Iris pigment epithelial cell (primary cell): ENCODE measurements at places on chromosomes 1 and 21.

- DNase-seq = no peak
These were observed 273.4 kb downstream of the VAV3 start for GRCh38 chr1:107691540-107691939.

DNA sequence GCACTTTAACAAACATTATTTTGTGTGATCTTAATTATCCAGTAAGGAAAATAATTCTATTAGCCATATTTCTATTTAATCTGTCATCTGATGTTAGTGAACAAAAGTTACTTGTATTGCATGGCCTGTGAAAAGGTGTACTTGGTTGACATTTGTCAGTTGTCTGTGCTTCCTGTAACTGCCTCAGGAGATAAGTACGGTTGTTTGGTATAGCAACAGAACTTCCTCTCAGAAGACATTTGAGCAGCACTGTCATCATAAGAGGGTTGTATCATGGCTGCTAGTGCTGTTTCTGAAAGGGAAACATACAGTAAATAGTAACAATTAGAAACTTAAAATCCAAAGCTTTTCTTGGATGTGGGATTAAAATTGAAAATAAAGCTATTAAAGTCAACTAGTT is 3.4 kb downstream of the BLZF1 start:
- DNase-seq = no peak

DNA sequence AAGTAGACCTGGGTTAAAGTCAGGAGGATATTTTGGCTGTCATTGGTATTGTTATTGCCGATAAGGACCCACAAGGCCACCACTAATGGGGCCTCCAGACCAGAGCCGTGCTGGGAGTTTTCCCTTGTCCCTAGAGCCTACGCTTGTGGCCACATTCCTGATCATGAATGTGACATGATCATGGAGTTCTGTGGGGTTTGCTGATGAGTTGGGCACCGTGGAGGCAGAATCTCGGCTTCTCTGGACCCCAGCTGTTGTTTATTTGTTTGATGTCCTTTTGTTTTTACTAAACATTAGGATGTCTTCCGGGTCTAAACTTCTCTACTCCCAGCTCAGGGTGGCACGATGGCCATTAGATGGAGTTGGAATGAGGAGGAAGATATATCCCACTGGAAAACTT is 74.9 kb upstream of the TMPRSS2 start:
- no peak for DNase-seq

- DNase-seq = no peak
These were observed 133.6 kb upstream of the RAB4A start for GRCh38 chr1:229137271-229137670.

DNA sequence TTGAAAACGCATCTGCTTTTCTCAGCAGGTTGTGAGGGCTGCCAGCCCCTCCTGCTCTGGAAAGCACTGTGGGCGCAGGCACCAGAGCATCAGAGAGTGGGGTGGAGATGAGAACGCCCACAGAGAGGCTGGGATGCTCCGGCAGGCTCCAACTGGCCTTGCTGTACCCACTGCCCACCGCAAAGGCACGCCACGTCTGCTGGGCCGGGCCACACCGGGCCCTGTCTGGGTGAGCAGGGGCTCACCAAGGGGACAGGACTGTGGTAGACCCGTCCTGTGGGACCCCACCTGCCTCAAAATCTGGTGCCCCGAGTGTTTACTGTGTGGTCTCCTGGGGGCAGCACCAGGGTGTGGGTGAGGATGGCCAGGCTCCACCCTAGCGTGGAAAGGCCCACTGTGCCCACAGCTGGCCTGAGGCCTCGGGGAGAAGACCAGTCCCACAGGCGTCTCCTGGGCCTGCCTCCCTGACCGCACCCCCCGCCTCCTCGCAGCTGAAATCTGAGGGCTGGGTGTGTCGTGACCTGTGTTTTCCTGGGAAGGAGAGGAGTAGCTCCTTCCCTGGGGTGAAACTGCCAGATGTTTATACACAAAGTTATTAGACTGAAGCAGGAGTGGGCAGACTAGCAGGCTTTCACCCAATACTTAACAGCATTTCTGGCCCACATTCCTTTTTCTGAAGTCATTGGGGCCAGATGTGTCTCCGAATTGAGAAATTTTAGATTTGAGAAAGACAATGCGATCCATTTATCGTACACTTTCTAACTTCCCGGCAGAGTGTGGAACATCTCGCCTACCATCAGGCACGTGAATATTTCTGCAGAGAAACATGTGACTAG is 53.8 kb downstream of the STUM start:
- peak; percentile 46 for DNase-seq

DNA sequence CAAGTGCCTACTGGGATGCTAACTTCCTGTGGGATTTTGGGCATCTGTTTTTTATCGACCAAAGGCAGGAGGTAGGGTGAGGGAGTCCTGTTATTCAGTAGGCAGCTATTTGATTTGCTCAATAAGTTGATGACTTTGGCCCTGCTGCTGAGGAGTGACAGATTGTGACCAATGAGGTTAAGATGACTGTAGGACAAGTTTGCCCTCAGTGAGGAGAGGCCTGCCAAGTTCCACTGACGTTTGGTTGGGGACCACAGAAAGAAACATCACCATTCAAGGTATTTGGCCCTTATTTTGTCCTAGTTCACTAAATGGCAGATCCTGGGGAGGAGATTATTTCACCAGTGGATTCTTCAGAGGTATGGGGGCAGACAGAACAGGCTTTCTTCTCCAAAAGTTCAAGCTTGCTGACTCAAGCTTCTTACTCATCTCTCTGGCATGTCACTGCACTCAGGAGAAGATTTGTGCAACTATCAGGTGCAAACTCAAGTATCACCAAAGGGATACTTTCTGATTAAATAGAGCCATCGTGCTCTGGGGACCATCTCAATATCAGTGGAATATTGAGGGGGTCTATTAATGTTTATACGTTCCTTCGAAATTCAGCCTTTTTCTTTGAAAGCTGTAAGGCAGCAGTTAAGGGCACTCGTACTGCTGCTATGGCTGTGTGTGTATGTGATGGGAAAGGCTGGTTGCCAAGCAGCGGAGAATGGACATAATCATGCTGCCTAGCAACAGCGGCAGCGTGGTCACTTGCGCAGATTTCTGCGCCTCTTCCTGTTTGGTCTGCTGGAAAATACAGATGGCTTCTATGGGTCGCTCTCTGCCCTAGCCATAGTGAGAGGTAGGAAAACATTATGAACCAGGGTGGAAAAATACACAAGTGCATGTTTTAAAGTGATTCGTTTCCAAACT is 78.7 kb downstream of the PBX1 start:
- peak; percentile 87 for DNase-seq

- DNase-seq = no peak
These were observed 39.8 kb downstream of the UMODL1 start for GRCh38 chr21:42110691-42111469.

DNA sequence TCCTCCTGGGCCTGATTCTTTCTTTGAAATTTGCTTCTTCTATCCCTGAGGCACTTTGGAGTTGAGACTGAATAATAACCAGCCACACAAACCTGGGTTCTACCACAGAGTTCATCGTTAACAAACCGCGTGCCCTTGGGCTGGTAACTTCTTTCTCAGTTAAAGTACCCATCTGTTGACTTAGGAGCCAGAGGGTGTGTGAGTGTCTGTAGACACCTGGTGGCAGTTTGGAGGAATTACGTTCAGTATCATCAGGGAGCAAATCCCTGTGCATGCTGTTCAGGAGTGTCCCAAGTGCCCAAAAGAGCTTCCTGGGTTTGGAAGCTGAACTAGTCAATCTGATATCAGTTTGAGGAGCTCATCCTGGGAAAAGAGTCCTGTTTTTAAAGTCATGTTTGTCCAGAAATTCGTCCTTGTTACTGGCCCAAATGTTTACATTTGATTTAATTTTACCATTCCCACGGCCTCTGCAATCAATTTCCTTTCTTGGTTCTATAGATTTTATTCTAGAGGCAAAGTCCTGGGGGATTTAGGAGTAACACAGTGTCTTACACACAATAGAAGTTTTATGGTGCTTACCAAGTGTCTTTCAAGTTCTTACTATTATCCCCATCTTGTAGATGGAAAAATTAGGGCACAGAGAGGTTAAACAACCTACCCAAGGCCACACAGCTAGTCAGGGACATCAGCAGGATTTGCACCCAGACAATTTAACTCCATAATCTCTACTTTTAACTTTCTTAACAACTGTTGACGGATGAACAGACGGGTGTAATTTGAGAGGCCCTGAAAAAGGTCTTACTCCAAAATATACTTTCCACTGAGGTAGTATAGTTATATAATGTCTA is 26.7 kb upstream of the RPTN start:
- DNase-seq = peak; percentile 71
